Endothelial cell of umbilical vein (primary cell): ENCODE measurements at places on chromosomes 1 and 21. TPM values are rescaled to one million over a fixed set of nuclear protein-coding genes. Genes with fewer than 3 reads are reported as not detected.

PRAMEF18 gene
- not detected in 2 replicates for total RNA-seq

ANKRD34A gene
- total RNA-seq: 0.24 and 0.60 TPM in 2 replicates

SPRR2E gene
- total RNA-seq: not detected in 2 replicates

CASZ1 gene
- 5.1 and 5.2 TPM in 2 replicates for total RNA-seq

IVL gene
- total RNA-seq: not detected in 2 replicates

OR2T6 gene
- total RNA-seq: not detected in 2 replicates

DNA sequence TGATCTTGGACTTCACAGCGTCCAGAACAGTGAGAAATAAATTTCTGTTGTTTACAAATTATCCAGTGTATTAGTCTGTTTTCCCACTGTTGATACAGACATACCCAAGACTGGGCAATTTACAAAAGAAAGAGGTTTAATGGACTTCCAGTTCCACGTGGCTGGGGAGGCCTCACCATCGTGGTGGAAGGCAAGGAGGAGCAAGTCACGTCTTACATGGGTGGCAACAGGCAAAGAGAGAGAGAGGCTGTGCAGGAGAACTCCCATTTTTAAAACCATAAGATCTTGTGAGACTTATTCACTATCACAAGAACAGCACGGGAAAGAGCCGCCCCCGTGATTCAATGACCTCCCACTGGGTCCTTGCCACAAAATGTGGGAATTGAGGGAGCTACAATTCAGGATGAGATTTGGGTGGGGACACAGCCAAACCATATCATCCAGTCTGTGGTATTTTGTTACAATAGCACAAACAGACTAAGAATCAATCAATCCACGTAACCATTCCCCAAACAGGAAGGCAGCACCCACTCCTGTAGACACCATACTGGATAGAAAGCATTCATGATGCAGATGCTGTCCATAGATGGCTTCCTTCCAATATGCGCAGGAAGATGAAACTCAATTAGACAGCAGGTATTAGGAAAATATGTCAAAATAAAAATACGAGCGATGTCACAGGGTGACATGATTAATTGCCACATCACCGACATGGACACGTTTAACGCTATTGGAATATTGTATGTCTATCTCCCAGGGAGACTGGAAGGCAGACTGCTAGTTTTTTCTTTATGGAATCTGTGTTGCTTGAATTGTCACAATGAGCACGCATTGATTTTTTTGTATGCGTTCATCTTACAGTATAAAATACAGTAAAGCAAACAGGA lies 22.8 kb downstream of the ECE1 start:
- peaks cover 67% of the 10 kb centered on the region for H3K4me1 ChIP-seq
- H3K36me3 ChIP-seq: peaks cover 30% of the 10 kb centered on the region
- H3K27me3 ChIP-seq: no peaks in the 10 kb centered on the region

GRCh38 chr1:179813626-179814545 lies 63.7 kb downstream of the TOR1AIP2 start:
- H3K27ac ChIP-seq: no peak overlapping the region
- H3K4me1 ChIP-seq: peaks cover 20% of the 10 kb centered on the region
- H3K36me3 ChIP-seq: no peaks in the 10 kb centered on the region
- DNase-seq: no peak

- H3K27ac ChIP-seq: no peak overlapping the region
- no peak for DNase-seq
- no peak overlapping the region for H3K4me3 ChIP-seq
- no peaks in the 10 kb centered on the region for H3K36me3 ChIP-seq
These were observed 5.3 kb downstream of the TENT5C start for GRCh38 chr1:117611121-117611601.

DNA sequence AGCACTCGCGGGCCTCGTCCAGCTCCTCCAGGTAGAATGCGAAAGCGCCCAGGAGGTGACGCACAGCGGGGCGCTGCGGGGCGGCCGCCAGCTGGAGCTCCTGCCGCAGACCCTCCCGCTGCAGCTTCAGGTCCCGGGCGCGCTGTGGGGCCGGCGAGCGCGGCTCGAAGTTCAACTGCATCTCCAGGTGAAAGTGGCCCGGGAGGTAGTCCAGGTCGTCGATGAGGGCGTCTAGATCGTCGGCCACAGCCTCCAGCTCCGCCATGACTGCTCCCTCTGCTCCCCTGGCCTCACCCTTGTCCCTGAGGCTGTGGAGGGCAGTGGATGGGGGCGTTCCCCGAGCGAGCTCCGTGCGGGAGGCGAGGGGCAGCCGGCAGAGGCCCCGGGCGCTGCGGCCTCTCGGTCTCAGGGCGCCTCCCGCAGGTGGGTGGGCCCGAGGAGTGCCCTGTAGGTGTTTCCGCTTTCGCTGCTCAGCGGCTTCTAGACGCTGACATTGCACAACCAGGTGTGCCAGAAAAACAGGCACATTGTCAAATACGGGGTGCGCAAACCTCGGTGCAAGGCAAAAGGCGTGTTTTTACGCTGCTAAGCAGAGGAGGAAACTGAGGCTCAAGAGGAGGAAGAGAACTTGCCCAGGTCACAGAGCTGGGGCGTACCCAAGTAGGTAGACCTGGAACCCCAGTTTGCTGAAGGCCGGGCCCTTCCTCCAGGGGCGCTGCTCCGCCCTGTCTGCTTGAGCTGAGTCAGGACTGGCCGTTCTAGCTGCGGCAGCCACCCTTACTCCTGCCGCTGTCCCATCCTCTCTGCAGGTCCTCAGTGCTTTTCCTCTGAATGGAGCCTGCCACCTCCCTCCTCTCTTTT lies at the start of gene TTC22:
TTC22 (minus strand) TSS at position 425 of the 861 bp plus-strand sequence; CDS start at position 265, 160 bp downstream.
- H3K36me3 ChIP-seq: no peaks in the 10 kb centered on the region
- no peak for DNase-seq
- peaks cover 31% of the 10 kb centered on the region for H3K27me3 ChIP-seq
- no peak within 1 kb of the TSS for H3K4me3 ChIP-seq
- peaks cover 4% of the 10 kb centered on the region for H3K4me1 ChIP-seq

DNA sequence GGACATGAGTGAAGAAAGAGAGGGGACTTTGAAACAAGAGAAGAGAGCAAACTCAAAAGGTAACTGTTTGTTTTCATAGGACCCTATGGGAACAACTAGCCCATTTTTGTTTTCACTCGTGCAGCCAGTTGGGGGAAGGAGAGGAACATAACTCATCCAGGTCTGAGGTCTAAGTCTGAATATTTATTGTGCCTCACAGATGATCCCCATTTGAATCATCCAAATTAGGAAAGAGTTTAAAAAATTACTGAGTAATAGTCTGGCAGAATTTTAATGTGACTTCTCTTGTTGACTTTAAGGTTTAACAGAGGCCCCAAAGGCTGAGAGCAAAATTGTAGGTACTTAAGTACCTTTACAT lies 10.4 kb upstream of the TSPAN2 start:
- no peaks in the 10 kb centered on the region for H3K4me1 ChIP-seq
- no peak for DNase-seq
- no peak overlapping the region for H3K4me3 ChIP-seq
- H3K27ac ChIP-seq: no peak overlapping the region
- H3K27me3 ChIP-seq: no peaks in the 10 kb centered on the region

DNA sequence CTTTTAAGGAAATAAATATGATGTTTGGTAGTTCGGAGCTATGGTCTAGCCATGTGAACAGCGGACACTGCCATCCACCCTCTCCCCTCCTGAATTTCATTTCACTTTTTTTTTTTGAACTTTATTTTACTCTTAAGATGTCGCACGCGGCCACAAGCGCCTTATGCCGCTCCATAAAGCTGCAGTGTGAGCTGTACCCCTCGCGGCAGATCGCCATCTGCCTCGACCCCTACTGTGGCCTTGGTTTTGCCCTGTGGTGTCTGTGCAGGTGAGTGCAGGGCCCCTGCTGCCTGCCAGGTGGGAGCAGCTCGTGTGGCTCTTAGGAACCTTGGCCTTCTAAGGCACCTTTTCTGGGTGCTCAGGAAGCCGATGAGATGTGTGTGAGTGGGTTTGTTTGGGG lies 48.1 kb downstream of the S100B start:
- H3K36me3 ChIP-seq: peaks cover 8% of the 10 kb centered on the region
- peaks cover 7% of the 10 kb centered on the region for H3K4me1 ChIP-seq
- H3K27ac ChIP-seq: no peak overlapping the region
- H3K27me3 ChIP-seq: no peaks in the 10 kb centered on the region

DNA sequence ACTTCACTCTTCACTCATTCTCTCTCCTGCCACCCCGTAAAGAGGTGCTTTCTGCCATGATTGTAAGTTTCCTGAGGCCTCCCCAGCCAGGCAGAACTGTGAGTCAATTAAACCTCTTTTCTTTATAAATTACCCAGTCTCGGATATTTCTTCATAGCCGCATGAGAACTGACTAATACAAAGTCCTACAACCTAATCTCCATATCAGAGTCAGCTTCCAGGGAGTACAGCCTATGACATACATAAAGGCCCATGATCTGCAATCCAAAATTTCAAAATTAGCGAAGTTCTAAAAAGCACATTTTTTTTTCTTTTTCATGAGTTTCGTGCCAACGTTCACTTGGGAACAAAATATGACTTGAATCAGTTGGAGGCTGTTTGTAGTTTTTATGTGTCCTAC lies 256.9 kb upstream of the DUSP10 start:
- no peaks in the 10 kb centered on the region for H3K4me1 ChIP-seq
- DNase-seq: no peak
- H3K27me3 ChIP-seq: no peaks in the 10 kb centered on the region
- no peaks in the 10 kb centered on the region for H3K36me3 ChIP-seq

DNA sequence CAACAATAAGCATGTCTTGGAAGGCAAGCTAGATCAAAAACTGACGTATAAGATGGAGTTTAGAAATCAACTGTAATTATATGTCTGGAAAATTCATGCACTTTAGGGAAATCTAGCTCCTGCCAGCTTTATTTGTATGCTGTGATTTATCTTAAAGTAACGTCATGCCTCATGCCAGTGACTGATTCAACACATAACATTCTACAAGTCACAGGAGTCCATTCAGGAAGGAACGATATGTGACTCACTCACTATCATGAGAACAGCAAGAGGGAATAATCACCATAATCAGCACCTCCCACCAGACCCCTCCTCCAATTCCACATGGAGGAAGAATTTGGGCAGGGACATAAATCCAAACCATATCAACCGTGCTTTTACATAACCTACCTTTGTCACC lies 682.4 kb upstream of the ADAMTS5 start:
- peaks cover 34% of the 10 kb centered on the region for H3K4me1 ChIP-seq
- H3K4me3 ChIP-seq: no peak overlapping the region
- peak overlapping the region; percentile 91 for H3K27ac ChIP-seq
- DNase-seq: peak; percentile 90

DNA sequence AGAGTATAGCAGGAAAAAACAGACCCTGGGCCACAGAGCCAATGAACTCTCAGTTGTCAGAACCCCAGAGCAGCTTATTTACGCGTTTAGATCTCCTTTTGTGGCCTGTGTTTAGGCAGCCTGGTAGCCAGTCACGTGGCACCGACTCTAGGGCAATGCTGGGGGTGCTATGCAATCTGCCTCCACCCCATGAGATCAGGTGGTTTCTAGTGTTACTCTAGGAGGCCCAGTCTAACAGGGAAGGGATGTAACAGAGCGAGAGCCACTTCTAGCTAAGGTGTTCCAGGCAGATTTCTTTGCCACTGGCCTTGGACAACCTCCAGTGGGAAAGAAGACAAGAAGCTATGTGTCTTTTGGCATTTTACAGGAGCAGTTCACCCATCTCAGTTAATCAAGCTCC lies 12.0 kb upstream of the A3GALT2 start:
- H3K27me3 ChIP-seq: no peaks in the 10 kb centered on the region
- DNase-seq: no peak
- H3K4me1 ChIP-seq: peaks cover 16% of the 10 kb centered on the region
- no peak overlapping the region for H3K4me3 ChIP-seq
- peaks cover 45% of the 10 kb centered on the region for H3K36me3 ChIP-seq

DNA sequence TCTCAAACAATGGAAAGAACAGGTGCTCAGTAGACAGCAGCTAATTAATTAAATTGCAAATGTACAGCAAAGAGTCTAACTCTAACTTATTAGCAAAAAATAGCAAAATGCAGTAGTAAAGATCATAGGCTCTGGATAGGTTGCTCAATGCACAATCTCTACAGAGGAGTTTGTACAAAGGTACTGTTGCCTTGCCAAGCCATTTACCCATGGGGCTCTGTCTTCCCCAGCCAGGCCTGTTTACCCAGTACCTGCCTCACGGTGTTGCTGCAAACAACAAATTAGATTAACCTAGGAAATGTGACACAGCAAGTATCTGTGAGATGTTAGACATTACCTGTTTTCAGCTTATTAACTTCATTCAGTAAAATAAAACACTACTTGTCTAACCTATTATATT lies 222.0 kb downstream of the DENND1B start:
- no peaks in the 10 kb centered on the region for H3K4me1 ChIP-seq
- no peak overlapping the region for H3K4me3 ChIP-seq
- no peaks in the 10 kb centered on the region for H3K36me3 ChIP-seq
- H3K27ac ChIP-seq: no peak overlapping the region
- H3K27me3 ChIP-seq: no peaks in the 10 kb centered on the region
- DNase-seq: no peak

DNA sequence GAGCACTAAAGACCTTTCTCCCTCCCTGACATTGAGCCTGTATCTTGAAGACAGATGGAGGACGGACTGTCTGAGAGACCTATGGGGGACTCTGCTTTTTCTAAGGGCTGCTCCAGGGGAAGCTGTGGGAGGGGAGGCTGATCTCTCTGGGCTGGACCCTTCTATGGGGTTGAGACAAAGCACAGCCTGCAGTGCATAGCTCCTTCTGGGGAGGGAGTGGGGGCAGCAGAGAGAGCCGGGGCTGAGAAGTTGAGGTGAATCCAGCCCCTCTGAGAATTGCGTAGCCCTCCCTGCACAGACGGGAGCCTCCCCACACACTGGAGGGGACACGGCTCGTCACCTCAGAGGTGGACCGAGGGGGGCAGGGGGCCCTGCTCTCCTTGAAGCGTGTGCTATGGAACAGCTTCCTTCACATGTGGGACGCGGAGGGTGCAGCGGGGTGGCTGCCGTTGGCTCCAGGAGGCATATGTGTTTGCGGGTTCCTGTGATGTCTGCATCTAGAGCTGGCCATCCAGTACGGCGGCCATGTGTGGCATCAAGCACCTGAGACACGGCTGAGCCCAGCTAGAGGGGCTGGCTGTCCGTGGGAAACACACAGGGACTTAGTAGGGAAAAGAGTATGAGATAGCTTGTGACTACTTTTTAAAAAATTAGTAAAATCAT lies 299.1 kb downstream of the CAMTA1 start:
- H3K36me3 ChIP-seq: no peaks in the 10 kb centered on the region
- no peaks in the 10 kb centered on the region for H3K27me3 ChIP-seq
- no peaks in the 10 kb centered on the region for H3K4me1 ChIP-seq
- no peak for DNase-seq
- no peak overlapping the region for H3K27ac ChIP-seq

DNA sequence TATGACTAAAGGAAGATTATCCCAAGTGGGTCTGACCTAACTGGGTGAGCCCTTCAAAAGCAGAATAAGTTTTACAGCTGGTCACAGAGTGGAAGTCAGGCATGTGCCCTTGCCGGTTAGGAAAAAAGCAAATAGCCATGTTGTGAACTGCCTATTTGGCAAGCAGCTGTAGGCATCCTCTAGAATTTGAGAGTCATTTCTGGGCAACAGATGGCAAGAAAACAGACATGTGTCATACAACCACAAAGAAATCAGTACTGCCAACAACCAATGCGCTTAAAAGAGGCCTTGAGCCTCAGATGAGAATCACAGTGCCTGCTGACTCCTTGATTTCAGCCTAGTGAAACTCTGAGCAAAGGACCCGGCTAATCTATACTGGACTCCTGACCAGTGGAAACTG lies 26.8 kb downstream of the LRRC53 start:
- H3K4me1 ChIP-seq: no peaks in the 10 kb centered on the region
- H3K36me3 ChIP-seq: no peaks in the 10 kb centered on the region
